ENCODE measurements at places on chromosomes 1 and 21.

GRCh38 chr1:204170494-204171155 lies 4.5 kb upstream of the REN start:
- DNase-seq, result no peak

DNA sequence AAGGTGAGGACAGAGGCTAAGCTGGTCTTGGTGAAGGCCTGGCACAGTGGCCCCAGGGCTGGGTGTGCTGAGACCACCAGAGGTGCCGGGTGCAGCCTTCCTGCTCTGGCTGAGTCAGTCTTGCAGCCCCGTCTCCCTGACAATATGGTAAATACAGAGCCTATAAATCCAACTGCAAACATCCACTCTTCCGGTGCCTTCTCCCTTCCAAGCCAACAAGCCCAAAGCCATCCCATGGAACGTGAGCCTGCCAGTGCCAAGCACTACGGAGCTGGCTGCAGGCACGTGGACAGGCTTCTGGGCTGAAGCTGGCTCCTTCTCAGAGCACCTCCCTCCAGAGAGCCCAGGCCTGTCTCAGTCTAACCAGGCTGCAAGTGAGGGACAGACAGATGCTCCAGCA lies 70.0 kb downstream of the TRABD2B start:
- no peak for DNase-seq

GRCh38 chr1:172390683-172391551 lies 29.6 kb upstream of the C1orf105 start:
- peak; percentile 67 for DNase-seq

DNA sequence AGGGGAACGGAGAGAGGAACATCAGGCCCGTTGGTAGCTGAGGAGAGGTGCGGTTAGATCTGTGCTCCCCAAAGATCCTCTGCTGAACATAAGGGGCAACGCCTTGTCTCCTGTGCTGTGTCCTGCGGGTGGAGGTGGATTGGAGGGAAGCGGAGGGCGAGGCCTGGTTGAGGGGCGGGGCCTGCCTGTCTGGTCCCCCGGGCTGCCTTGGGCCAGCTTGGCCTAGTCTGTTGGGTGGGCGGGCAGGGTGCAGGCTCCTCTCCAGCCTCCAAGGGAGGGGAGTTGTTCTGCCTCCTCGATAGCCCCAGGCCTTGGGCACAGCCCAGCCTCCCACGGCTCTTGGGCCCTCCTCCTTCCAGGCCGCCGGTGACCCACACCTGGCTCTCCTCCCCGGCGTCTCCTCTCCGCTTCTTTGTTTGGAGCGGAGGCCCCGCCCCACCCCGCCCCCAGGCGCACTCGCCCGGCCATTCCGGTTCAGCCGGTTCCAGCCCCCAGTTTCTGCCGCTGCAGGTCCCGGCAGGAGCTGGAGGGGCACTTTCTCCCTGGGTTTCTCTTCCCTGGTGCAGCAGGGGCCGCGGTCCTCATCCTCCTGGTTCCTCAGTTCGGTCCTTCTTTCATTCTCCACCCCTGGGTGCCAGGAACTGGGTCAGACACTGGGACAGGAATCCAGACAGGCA lies 19.4 kb downstream of the PTPRF start:
- DNase-seq, result peak; percentile 63

DNA sequence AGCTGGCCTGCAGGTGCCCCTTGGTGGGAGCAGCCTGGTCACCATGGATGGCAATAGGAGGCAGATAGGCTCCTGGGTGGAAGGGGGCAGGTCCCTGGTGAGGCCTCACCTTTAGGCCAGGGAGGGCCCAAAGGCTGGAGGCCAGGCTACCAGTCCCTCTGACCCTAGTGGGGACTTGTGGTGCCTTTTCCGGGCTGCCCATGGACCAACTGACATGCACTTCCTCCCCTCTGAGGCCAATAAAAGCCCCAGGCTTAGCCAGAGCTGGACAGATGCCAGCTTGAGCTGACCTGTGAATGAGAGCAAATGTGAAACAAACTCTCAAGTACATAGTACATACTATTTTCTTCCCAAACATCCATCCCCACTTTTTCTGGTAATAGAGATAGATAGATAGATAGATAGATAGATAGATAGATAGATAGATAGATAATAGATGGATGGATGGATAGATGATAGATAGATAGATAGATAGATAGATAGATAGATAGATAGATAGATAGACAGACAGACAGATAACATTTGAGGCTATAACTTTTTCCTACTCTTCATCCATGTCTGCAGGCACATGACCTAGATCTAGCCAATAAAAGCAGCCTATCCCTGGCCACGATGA lies 9.2 kb upstream of the CTTNBP2NL start:
- DNase-seq, result no peak

- DNase-seq, result no peak
These were observed 20.8 kb upstream of the TSNAX start for GRCh38 chr1:231507476-231508355.

GRCh38 chr1:231338270-231339128 lies at the start of gene SPRTN:
Gene SPRTN, plus strand, starts transcription at chr1:231338293. Its CDS starts 91 bp downstream, at chr1:231338384.
- no peak for DNase-seq

- peak; percentile 87 for DNase-seq
These were observed 44.4 kb downstream of the NENF start for GRCh38 chr1:212477014-212477679.

GRCh38 chr1:110060034-110060661 lies 10.3 kb downstream of the ALX3 start:
- no peak for DNase-seq

DNA sequence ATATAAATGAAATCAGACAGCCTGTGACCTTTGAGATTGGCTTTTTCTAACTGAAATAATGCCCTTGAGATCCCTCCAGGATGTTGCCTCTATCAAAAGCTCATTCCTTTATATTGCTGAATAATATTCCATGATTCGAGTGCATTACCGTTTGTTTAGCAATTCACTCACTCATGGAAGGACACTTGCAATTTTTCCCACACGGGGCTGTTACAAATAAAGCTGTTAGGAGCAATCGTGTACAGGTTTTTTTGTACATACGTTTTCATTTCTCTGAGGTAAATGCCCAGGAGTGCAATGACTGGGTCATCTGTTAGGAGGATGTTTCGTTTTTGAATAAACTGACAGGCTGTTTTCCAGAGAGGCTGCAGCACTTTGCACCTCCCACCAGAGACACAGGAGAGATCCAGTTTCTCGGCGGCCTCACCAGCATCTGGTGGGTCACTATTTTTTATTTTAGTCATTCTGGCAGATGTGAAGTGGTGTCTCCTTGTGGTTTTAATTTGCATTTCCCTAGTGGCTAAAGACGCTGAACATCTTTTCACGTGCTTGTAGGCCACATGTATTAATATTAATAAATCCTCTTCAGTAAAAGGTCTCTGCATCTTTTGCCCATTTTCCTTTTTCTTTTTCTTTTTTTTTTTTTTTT lies 11.0 kb downstream of the PRDM15 start:
- no peak for DNase-seq

GRCh38 chr1:168801032-168801745 lies 72.2 kb upstream of the DPT start:
- DNase-seq, result no peak

DNA sequence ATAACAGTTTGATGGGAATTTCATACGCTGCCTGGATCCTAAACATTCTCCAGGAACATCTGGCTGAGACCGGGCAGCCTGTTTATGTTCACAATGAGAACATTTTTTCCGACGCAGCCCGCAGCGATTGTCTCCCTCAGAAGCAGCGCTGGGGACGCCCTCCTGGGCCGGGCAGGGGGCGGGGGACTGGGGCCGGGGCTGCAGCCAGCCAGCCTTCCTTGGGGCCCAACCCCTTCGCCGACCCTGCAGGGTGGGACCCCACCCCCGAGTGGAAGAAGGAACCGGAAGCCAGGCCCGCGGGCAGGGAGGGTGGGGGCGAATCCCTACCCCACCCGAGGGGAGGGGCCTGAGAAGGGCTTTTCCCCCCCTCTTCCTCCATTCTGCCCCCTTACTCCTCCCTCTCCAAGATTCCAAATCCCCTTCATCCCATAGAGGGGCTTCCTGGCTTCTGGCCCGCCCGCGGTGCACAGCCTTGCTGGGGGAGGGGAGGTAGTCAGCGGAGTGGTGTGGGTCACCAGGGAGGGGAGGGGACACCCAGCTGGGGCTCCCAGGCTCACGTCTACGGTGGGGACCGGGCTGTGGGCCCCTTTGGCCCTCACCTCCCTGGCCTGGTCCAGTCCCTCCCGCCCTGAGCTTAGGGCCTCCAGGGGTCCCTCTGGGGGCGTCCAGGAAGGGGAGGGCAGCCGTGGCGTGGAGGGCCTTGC lies 60.6 kb downstream of the WNT9A start:
- DNase-seq, result peak; percentile 92
